ENCODE measurements at places on chromosomes 1 and 21.

DNA sequence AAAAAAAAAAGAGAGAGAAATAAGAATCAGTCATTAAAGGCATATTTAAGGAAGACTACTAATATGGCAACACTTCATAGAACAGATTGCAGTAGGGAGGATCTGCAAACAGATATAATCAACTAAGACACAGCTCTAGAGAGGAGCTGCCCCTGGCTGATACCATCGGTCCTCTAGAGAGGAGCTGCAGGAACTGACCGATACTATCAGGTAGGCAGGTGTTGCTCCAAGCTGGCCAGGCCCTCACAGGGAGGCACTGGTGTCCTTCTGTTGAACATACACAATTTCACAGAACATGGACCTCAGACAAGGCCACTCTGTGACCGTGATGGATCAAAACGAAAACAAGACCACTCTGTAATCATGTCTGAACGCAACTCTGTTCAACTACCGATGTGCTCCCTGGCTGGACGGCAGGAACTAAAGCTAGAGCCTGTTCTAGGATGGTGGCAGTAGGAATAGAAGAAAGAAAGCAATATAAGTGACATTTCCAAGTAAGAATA lies 15.5 kb downstream of the SMYD3 start:
- DNase-seq, result no peak

- DNase-seq, result no peak
Observed at GRCh38 chr21:29586696-29587095, 288.0 kb downstream of the BACH1 start.

DNA sequence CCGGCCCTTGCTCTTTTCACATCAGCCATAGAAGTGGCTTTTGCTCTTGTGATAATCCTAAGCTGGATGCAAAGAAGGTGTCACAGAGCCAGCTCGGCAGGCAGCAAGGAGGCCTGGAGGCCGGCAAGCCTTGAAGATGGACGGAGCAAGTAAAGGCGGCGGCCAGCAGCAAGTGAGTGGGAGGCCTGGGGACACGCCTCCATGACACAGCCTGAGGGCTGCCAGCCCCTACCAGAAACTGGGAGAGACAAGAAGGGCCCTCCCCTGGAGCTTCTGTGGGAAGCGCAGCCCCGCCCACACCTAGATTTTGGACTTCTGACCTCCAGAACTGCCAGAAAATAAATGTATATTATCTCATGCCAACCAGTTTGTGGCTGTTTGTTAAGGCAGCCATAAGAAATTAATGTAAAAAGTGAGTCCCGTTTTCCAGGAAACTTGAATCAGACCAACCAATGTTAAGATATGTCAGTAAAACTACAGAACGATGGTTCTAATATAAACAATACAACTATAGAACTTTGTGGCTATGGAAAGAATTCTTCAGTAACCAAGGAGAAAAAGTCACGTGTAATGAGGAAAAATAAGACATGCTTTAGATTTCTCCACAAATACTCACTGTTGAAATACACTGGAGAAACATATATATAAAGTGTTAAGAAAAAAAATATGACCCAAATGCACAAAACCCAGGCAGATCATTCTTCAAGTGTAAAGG lies 49.9 kb downstream of the BACE2 start:
- DNase-seq, result no peak

DNA sequence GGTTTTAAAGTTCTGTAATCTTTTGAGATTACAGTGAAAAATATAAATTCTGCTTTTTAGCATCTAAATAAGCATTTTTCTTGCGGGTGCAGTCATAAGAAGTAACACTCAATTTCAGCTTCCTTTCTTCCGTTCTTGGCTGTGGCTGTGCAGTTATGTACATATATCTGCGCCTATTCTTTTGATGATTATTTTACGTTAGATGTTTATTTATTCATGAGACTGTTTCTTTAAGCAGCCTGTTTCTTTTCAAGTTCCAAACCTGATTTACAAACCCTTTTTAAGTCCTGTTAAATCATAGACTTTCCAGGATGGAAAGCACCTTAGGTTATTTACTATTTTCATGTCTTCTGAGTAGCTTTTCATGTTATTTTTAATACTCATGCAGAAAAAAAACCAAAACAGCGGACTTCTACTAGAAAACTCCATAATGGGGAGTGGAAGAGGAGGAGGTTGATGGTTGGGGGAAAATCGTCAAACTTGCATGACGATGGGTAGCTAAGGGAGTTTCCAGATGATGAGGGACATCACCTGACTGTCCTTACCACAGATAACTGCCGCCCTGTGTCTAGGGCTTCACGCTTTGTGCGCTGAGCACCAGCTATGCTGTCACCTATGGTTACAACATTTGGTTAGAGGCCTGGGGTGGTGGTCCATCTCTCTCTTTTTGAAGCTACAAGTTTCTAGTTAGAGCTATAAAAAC lies 2.6 kb downstream of the PRDM2 start:
- peak; percentile 43 for DNase-seq

- DNase-seq, result no peak
Observed at GRCh38 chr1:51693419-51694155, 76.7 kb downstream of the OSBPL9 start.
